ENCODE measurements at places on chromosomes 7 and 10.

GRCh38 chr7:43849047-43849446 lies 20.3 kb downstream of the MRPS24 start:
- no peak for DNase-seq

DNA sequence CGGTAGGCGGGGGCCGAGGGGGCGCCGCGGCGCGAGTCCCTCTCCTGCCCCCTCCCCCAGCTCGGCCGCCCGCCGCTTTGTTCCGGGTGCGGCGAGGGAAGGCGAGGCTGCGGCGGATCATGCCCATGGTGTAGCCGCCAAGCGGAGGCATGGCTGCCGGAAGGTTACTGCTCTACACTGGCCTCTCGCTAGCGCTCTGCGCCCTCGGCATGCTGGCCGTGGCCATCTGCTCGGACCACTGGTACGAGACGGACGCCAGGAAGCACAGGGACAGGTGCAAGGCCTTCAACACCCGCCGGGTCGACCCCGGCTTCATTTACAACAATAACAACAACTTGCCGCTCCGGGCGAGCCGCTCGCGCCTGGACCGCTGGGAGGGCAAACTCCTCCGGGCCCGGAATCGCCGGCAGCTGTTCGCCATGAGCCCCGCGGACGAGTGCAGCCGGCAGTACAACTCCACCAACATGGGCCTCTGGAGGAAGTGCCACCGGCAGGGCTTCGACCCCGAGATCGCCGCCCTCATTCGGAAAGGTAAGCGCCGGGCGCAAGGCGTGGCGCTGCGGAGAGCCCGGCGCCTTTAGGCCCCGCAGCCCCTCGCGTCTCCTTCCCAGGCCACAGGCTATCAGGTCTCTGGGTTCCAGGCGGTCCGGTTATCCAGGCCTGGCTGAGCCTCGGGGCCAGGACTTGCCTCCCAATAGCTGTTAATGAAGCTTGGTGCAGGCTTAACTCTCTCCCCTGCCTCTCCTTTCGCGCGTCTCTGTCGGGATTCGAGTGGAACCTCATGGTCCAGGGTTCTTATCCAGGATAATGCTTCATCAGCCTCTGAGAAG lies 513 bp downstream of the TMEM178B start:
- peak; percentile 27 for DNase-seq

DNA sequence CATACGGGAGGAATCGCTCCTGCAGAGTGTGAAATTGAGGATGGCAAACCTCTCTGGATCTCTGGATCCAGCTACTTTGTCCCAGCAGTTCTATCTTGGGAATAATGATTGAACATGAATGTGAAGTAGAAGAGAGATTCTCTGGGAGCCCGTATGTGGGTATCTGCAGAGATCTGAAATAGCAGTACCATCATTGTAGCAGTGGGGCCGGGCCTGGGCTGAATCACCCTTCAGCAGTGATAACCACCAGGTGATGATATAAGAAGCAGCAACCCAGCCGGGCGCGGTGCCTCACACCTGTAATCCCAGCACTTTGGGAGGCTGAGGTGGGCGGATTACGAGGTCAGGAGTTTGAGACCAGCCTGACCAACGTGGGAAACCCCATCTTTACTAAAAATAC lies 51.9 kb downstream of the SKIDA1 start:
- DNase-seq: no peak

DNA sequence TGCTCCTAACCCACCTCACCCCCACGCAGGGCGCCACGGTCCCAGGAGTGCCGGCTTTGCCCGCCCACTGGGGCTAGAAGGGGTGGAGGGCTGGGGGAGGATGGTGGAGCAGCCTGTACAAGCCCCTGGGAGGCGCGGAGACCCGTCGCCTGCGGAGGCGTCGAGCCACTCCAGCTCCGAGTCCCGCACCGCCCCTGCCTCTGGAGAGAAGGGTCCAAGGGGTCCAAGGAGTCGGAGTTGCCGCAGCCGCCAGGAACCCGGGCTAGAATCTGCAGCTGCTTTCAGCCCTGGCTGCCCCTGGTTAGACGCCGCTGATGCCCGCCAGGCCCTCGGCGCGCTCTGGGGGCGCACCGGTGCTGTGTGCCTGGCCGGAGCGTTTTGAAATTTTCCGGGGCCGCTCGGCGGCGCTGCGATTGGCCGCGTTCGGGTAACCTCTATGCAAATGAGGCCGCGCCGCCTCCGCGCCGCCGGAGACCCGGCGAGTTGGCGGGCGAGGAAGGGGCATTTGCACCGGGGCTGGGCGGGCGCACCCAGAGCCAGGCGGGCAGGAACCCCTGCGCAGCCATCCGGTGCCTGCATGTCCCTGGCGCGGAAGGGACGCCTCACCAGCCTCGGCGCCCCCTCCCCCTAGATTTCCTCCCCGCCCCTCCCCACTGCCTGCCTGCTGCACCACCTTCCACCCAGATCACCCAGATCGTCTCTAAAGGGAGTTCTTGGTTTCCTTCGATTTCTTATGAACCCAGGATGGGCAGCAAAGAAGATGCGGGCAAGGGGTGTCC lies at the start of gene HMX2:
Gene HMX2, plus strand, starts transcription at position 502 of the 779 bp plus-strand sequence. Its CDS starts 243 bp downstream, at position 745.
- DNase-seq: no peak
